ENCODE measurements at places on chromosomes 11 and 22. TPM values are rescaled to one million over a fixed set of nuclear protein-coding genes. Genes with fewer than 3 reads are reported as not detected.

DNA sequence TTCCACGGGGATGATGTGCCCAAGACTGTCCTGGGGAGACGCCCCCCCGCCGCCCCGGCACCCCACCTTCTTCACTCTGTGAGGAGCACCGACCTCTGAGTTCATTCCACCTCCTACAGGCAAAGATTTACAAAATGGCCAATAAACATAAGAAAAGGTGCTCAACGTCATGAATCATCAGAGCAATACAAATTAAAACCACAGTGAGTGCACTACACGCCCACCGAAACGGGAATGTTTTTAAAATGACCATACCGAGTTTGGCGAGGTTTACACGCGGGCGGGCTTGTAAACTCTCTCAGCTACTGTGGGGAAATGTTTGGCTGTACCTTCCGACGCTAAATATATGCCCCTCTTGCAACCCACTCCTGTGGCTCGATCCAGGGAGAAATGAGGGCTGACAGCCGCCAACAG is 7.9 kb downstream of the NPTXR start:
- no peaks in the 10 kb centered on the region for H3K27me3 ChIP-seq
- H3K4me3 ChIP-seq = no peak overlapping the region
- peak; percentile 88 for DNase-seq
- no peak overlapping the region for H3K27ac ChIP-seq

- H3K4me3 ChIP-seq = no peak within 1 kb of the TSS
- no peaks in the 10 kb centered on the region for H3K4me1 ChIP-seq
- H3K27ac ChIP-seq = no peak within 1 kb of the TSS
- H3K36me3 ChIP-seq = no peaks in the 10 kb centered on the region
These were observed at the start of gene SLC22A8 for GRCh38 chr11:63015521-63016215. SLC22A8 (minus strand) TSS chr11:63015841; CDS start chr11:63014958, 883 bp downstream.

DNA sequence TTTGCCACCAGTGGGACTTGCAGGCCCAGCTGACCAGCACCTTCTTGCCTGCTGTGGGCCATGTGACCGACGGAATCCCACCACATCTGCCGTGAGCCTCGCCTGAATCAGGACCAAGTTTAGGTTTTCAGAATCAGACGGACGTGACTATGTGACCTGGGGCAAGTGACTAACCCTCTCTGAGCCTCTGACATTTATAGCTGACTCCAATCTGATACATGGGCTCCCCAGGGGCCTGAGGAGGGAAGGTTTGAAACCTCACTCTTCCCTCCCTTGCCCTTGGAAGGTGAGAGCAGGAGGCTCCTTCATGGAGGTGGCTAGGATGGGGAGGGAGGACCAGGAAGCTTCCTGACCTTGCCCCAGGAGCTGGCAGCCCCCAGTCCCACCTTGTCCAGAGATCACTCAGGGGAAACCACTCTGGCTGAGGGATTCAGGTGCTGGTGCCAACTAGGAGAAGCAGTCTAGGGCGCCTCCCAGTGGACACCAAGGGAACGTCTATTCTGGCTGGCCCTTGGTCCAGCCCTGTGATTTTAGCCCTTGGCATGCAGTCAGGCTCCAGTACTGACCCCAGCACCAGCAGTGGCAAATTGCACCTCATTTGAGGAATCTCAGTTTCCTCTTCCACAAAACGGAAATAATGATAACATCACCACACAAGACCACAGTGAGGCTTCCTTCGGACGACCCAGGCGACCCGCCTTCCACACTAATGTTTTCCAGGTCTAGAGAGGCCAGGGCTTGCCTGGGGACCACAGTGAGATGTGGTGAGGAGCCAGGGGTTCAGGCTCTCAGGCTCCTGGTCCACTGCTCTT is 47.2 kb upstream of the SYT7 start:
- no peak overlapping the region for H3K4me3 ChIP-seq
- H3K4me1 ChIP-seq = peaks cover 4% of the 10 kb centered on the region
- peak; percentile 87 for DNase-seq

DNA sequence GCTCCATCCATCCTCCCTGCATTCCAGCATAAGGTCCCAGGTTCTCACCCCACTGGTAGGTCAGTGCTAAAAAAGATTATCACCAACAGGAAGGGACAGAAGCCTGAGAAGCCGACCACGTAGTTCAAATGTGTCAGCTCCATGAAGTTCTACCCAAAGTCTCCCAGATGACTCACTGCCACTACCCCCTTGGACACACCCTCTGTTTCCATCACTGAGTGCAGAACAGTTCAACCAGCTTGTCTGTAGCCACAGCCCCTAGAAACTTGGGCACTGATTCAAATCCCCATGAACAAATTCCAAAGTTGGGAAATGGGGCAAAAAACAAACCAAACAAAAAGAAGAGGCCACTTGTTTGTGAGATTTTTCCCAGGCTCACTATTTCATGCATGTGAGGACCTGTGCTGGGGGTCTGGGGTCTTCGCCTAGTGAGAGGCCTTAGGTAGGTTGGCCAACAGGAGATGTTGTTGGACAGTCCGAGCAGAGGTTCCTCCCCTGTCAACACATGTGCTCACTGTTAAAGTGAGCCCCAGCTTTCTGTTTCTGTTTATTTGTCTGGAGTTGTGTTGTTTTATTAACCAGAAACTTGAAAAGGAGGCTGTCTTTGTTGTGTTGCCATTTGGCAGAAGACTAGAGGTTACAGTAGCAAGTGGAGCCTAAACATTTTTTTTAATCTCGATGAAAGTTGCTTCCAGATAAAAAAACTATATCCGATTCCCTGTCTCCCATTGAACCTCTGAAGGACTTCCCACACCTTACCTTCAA is 24.2 kb upstream of the FLI1 start:
- no peak overlapping the region for H3K4me3 ChIP-seq
- no peak overlapping the region for H3K27ac ChIP-seq
- H3K4me1 ChIP-seq = peaks cover 21% of the 10 kb centered on the region
- no peaks in the 10 kb centered on the region for H3K27me3 ChIP-seq
- peak; percentile 82 for DNase-seq

DNA sequence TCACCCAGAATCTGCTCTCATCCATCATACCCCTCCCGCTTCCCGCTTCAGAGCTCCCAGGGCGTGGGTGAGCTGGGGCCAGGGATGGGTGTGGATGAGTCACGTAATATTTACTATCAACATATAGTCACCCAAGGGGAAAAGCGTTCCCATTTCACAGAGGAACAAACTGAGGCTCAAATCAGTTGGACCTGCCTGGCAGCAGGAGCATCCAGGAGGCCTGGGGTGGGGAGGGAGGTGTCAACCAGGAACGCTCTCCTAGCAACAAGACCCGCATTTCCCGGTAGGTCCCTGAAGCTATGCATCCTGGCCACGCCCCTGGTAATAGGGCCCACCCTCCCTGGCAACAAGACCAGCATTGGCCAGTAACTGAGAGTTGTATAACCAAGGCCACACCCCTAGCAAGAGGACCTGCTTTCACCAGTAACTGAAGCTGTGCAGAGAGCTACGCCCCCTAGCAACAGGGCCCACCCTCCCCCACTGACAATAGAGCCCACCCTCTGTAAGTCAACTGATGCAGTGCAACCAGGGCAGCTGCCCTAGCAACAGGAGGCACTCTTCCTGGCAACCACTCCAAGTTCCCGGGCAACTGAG is 32.7 kb upstream of the TXNRD2 start:
- H3K4me3 ChIP-seq = no peak overlapping the region
- H3K27me3 ChIP-seq = no peaks in the 10 kb centered on the region
- no peaks in the 10 kb centered on the region for H3K4me1 ChIP-seq
- H3K27ac ChIP-seq = no peak overlapping the region
- no peaks in the 10 kb centered on the region for H3K36me3 ChIP-seq
- DNase-seq = peak; percentile 63

DNA sequence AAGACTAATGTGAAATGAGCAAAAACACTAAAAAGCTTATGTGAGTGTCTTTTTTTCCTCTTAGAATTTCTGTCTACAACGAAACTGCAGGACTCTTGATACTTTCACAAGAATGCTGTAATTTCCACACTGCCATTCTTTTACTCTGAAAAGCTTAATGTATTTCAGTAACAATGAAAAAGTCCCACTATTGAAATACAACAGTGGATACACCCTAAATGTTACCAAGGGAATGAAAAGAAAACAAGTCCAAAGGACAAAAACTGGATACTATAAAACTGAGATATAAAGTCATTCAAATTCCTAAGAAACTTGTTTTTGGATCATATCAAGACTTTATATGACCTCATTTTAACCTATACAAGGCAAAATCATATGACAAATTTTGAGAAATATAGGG is 77.4 kb downstream of the SOX6 start:
- H3K4me1 ChIP-seq = no peaks in the 10 kb centered on the region
- no peak overlapping the region for H3K4me3 ChIP-seq
- DNase-seq = no peak
- no peaks in the 10 kb centered on the region for H3K36me3 ChIP-seq
- H3K27me3 ChIP-seq = no peaks in the 10 kb centered on the region
- no peak overlapping the region for H3K27ac ChIP-seq

- H3K4me3 ChIP-seq = no peak overlapping the region
- H3K27ac ChIP-seq = peak overlapping the region; percentile 97
These were observed 1.9 kb downstream of the POLD4 start for GRCh38 chr11:67351275-67352005.

DNA sequence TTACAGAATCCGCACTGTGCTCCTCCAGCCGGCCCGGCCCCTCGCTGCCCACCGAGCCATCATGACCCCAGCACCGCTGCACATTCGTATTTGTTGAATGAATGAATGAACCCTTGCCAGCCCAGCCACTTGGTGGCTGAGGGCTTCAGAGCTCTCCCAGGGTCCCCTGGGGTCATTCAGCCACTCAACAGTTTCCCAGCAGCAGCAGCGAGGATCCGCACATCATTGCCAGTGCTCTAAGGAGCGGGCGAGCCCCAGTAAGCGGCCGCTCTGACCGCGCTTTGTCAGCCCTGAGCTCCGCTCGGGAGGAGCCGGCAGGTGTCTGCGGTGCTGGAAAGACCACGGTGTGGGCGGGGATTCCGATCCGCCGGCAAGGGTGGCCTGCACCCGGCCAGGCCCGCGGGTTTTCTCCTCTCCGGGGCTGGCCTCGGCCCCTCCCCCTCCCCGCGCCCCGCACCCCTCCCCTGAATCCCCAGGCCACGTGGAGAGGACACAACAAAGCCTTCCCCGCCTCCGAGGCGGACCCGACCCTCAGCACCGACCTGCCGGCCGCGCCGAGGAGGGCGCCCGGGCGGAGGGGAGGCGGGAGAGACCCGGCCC is 563 bp downstream of the BID start:
- H3K36me3 ChIP-seq = no peaks in the 10 kb centered on the region
- no peaks in the 10 kb centered on the region for H3K27me3 ChIP-seq
- H3K4me1 ChIP-seq = peaks cover 11% of the 10 kb centered on the region
- peak; percentile 66 for DNase-seq
- H3K27ac ChIP-seq = no peak overlapping the region

GRCh38 chr22:19772673-19773469 is 12.3 kb downstream of the TBX1 start:
- no peaks in the 10 kb centered on the region for H3K27me3 ChIP-seq
- DNase-seq = no peak
- H3K36me3 ChIP-seq = no peaks in the 10 kb centered on the region
- no peak overlapping the region for H3K27ac ChIP-seq

DNA sequence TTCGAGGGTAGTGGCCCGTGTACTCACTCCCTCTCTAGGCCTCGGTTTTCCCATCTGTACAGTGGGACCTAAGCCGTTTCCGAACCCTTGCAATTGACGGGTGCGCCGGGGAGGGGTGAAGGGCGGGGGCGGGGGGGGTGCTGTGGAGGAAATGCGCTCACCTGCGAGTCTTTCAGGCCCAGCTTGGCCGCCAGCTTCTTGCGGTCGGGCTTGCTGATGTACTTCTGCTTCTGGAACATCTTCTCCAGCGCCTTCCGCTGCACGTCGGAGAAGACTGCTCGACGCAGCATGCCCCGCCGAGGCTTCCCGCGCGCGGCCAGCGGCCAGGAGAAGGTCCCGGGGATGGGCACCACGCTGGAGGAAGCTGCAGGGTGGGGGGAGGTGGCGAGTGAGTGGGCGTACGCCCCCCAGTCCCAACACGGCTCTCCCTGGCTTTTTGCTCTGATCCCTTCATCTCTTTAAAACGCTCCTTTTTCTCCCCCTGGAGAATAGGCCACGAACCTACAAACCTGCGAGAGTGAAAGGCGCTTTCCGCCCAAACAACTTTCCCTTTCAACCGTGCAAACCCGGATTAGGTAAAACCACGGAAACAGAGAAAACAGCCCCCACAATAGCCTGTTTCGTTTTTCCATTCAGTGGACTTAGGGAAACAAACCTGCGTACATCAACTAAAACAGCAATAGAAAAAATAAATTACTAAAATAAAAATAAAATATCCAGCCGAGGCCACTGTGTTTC is 3.2 kb downstream of the DBX1 start:
- peaks cover 74% of the 10 kb centered on the region for H3K27me3 ChIP-seq
- H3K27ac ChIP-seq = no peak overlapping the region
- no peaks in the 10 kb centered on the region for H3K36me3 ChIP-seq
- H3K4me1 ChIP-seq = no peaks in the 10 kb centered on the region
- no peak overlapping the region for H3K4me3 ChIP-seq

- peaks cover 7% of the 10 kb centered on the region for H3K4me1 ChIP-seq
- H3K27me3 ChIP-seq = no peaks in the 10 kb centered on the region
- H3K4me3 ChIP-seq = no peak overlapping the region
These were observed 302.7 kb downstream of the ETS1 start for GRCh38 chr11:128284634-128285033.

DNA sequence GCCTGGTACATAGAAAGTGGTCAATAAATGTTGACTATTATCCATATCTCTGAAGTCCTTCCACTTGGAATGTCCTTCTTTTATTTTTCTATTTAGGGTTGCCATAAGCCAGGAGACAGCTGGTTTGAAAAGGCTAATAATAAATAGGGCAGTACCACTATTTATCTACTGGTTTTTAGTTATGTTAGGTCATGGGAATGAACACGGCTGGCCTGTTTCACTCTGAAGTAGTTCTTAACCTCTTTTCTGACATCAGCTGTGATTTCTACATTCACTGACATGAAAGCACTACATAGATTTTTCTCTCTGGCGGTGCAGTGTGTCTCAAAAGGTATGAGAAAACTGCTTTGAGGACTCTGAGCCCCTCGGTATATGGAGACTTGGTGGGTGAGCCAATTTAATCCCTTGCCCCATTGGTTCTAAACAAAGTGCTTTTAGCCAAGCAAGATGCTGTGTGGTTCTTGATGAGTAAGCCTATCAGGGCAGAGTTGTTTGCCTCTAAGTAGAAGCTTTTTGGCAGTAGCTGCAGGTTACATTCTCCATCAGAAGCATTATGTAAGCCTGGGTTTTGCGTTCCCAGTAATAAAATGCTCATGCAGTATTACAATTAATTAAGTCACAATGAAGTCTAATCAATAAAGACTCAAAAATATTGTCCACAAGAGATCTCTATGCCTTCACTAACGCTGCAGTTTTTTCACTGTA is 48.7 kb upstream of the APOA1 start:
- DNase-seq = peak; percentile 68
- no peak overlapping the region for H3K4me3 ChIP-seq
- H3K27ac ChIP-seq = no peak overlapping the region
- H3K27me3 ChIP-seq = no peaks in the 10 kb centered on the region

GRCh38 chr11:23859087-23859486 is 637.8 kb upstream of the LUZP2 start:
- H3K36me3 ChIP-seq = no peaks in the 10 kb centered on the region
- H3K4me3 ChIP-seq = no peak overlapping the region
- no peaks in the 10 kb centered on the region for H3K27me3 ChIP-seq
- no peak overlapping the region for H3K27ac ChIP-seq

Gene ALX4
- not detected for total RNA-seq

Gene OR8A1
- not detected for total RNA-seq

Gene SDHAF2
- 32.5 TPM for total RNA-seq

Gene BAIAP2L2
- 24.3 TPM for total RNA-seq

Gene DERL3
- 2.3 TPM for total RNA-seq
